ENCODE measurements at places on chromosomes 11 and 22.

DNA sequence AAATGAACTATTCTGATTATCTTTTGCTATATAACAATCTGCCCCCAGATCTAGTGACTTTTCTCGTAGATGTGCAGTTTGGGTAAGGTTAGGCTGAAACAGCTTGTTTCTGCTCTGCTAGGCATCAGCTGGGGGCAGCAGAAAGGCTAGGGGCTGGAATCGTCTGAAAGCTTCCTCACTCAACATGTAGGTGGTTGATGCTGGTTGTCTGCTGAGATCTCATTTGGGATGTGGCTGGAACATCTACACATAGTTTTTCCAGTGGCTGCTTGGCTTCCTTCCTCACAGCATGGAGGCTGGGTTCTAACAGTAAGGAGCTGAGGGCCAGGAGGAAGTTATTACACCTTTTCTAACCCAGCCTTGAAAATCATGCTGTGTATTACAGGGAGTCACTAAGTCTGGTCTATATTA, 30.2 kb downstream of the USP47 start:
- DNase-seq: no peak

DNA sequence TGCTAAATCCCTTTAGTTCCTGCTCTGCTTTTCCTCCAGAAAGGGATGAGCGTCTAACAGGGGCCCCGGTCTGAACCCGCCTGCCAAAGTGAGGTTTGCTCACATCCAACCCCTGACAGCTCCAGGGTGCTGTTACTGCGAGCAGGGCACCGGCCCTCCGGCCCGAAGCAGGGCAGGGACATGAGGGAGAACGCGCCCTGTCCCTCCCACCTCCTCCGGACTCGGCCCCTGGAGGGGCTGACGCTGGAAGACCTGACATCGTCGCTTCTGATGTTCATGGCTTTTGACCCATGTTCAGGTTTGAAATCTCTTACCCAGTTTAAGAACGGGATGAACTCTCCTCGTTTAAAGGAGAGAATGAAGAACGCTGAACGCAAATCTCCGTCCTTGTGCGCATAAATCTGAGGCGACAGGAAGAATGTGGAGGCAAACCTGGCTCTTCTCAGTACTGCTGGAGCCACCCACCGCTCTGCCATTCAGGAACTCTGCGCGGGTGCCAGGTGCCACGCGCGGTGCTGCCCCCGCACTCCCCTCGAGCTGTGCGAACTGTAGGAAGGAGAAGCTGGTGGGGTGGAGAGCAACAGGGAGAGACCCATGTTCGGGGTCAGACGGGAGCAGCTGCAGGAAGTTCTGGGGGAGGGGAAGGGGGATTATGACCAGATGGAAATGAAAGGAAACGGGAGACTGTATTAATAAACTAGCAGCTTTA, 826 bp upstream of the EEF1G start:
- DNase-seq: peak; percentile 29

GRCh38 chr11:14386895-14387480, 28.0 kb upstream of the RRAS2 start:
- DNase-seq: peak; percentile 98

DNA sequence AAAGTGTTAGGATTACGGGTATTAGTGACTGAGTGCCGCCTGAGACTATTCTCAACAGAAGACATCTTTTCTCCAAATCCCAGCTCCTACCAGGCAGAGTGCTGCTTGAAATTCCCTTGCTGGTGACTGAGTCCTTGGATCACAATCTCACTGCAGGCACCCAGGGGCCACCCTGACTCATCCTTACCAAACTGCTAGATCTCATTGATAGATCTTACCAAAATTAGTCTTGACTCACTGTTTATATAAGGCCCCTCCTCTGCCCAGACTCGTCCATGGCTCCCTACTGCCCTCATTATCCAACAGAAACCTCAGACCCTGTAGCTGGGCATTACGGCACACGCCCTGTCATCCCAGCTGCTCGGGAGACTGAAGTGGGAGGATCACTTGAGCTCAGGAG, 14.7 kb downstream of the TBC1D10A start:
- DNase-seq: no peak

DNA sequence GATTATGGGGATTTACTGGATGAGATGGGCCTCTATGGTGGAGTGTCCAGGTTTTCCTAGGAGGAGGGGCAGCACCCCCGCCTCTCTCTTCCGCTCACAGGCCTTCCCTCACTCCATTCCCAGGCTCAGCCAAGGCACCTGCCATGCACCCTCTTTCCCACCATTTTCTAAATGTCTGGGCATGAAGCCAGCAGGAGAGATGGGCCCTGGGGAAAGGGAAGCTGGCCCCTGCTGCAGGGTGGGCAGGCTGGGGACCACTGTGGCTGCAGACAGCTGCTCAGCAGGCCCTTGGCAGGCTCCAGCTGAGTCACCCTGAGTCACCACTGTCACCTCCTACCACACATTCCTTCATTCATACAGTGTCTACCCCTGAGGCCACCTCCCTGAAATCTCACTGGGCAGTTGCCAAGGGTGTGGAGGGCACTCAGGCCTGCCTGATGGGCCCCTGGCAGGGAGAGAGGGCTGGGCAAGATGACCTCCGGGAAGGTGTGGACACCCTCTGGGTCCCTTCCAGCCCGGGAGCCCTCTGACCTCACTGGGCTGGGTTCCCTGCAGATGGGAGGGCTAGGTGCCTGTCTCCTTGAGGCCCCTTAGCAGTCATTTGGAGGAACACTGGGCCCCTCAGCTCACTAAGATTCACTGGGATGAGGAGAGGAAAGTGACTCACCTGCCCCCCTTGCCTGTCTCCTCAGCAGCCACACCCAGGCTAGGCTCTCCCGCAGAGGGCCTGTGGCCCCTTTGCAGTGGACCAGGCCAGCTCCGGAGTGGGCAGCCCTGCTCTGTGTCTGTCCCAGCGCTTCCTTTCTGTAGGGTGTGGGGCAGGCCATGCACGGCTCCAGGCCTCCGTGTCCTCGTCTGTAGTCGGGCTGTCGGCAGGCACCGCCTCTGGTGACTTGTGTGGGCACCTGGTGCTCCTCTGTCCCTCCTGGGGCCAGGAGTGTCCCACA, 7.8 kb downstream of the MYEOV start:
- no peak for DNase-seq

- no peak for DNase-seq
These were observed 56.4 kb downstream of the MYH9 start for GRCh38 chr22:36331306-36331911.

Data from brain (organoid and tissue), 16 donors.